ENCODE measurements at places on chromosomes 5 and 9. TPM values are rescaled to one million over a fixed set of nuclear protein-coding genes. Genes with fewer than 3 reads are reported as not detected.

DNA sequence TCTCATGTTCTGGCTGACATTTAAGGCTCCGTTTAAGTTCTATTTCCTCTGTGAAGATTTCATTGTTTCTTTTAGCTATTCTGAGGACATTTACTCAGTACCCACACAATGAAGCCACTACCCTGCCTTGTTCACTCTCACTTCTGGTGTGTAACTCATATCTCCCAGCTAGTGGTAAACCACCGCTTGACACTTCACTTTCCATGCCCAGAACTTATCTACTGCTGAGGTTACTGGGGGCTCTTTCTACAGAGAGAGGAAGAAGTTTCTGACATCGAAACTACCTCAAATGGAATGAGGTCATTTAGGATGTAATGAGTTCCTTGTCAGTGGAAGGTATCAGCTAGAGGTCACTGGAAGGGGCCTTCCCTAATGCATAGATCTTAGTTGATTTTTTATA is 501.5 kb downstream of the DMAC1 start:
- H3K27me3 ChIP-seq = no peaks in the 10 kb centered on the region
- H3K27ac ChIP-seq = no peak overlapping the region
- no peaks in the 10 kb centered on the region for H3K4me1 ChIP-seq
- DNase-seq = no peak

GRCh38 chr5:4116834-4117233 is 521.2 kb downstream of the IRX1 start:
- no peaks in the 10 kb centered on the region for H3K36me3 ChIP-seq
- no peak for DNase-seq
- H3K27me3 ChIP-seq = peaks cover 7% of the 10 kb centered on the region

Gene NOL6
- 39.2 TPM for total RNA-seq

- H3K36me3 ChIP-seq = no peaks in the 10 kb centered on the region
- DNase-seq = no peak
- no peak overlapping the region for H3K27ac ChIP-seq
- no peaks in the 10 kb centered on the region for H3K27me3 ChIP-seq
- H3K4me1 ChIP-seq = peaks cover 4% of the 10 kb centered on the region
Observed at GRCh38 chr5:15290953-15291352, 209.0 kb upstream of the FBXL7 start.

- peak overlapping the region; percentile 34 for H3K27ac ChIP-seq
- DNase-seq = no peak
- H3K4me3 ChIP-seq = no peak overlapping the region
- H3K4me1 ChIP-seq = peaks cover 5% of the 10 kb centered on the region
- peaks cover 39% of the 10 kb centered on the region for H3K36me3 ChIP-seq
Observed at GRCh38 chr9:137764171-137764671, 113.4 kb upstream of the CACNA1B start.

DNA sequence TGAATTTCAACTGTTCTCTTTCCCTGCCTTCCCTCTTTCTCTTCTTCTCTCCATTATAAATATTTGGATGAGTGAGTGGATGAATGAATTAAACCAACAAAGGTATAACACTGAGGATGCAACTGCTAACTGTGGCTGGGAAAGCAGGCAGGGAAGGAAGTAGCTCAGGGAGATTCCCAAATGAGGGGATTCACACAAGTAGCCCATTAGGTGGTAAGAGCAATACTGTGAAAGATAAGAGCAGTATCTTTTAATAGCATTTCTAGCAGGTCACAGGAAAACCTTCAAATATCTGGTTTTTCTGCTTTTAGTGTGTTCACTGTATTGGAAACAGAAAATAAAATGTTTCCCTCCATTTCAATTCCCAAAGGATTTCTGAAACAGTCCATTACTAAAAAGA is 105.6 kb downstream of the OXCT1 start:
- H3K4me3 ChIP-seq = no peak overlapping the region
- H3K36me3 ChIP-seq = peaks cover 11% of the 10 kb centered on the region
- no peak for DNase-seq
- H3K27ac ChIP-seq = no peak overlapping the region
- peaks cover 7% of the 10 kb centered on the region for H3K4me1 ChIP-seq

- H3K27me3 ChIP-seq = no peaks in the 10 kb centered on the region
- no peaks in the 10 kb centered on the region for H3K36me3 ChIP-seq
- H3K4me3 ChIP-seq = no peak overlapping the region
- no peak overlapping the region for H3K27ac ChIP-seq
- no peaks in the 10 kb centered on the region for H3K4me1 ChIP-seq
Observed at GRCh38 chr9:134395737-134396257, 69.5 kb downstream of the RXRA start.

Data from type B pancreatic cell (in vitro differentiated cells).